Urothelium cell line (cell line): ENCODE measurements at places on chromosomes 12 and 14.

DNA sequence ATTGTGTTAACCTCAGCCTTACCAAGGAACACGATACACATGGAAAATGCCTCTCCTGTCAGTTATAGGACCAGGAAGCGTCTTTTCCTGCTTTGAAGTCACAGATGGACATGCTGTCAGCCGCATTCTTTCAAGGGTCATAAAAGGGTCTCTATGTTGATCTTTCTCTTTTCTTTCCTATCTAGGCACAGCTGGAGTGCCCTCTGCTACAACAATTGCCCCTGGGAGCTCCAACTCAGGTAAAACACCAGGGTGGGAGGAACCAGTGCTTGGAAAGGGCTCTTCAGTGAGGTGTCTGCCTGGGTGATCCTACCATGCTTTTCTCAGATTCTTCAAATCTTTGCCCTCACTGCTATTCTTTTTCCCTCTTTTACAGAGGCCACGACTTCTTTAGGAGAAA, 157.4 kb upstream of the CNTN1 start:
- no peak for DNase-seq

- DNase-seq, result peak; percentile 78
Observed at GRCh38 chr12:111034083-111034885, 113.9 kb upstream of the MYL2 start.

GRCh38 chr12:131491916-131492490, 218.9 kb upstream of the SFSWAP start:
- no peak for DNase-seq

- no peak for DNase-seq
Observed at GRCh38 chr14:101173698-101174521, 270.4 kb upstream of the RTL1 start.

- DNase-seq, result peak; percentile 41
Observed at GRCh38 chr12:51326698-51327439, 2.9 kb upstream of the BIN2 start.

DNA sequence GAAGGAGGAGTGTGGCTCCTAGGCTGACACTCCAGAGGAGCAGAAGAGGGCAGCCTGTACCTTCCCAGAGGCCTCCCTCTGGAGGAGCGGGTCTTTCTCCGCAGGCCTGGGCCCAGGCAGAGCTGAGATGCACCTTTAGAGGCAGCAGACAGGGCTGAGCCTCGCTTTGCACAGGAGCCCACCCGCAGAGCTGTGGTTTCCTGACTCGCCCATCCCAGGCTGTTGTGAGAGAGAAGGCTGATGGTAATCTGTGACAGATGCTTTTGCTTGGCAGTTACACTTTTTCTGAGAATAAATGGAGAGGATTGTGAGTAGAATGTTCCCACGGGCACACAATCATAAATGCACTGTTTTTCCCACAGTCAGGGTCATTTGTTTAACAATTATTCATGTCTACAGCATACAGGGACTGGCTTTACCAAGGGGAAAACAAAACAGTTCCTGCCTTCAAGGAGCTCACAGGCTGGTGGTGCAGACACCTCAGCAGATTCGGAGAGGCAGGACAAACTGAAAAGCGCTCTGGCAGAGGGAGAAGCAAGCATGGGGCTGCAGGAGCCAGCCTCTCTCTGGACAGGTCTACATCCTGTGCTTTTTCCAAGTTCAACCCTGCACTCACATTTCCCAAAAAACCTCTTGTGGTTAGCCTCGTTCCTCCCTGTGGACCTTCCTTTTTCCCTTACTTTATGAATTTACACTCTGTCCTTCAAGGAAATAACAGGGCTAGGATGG, 13.9 kb downstream of the EVL start:
- no peak for DNase-seq

GRCh38 chr12:65854629-65855028, 30.3 kb downstream of the HMGA2 start:
- no peak for DNase-seq

DNA sequence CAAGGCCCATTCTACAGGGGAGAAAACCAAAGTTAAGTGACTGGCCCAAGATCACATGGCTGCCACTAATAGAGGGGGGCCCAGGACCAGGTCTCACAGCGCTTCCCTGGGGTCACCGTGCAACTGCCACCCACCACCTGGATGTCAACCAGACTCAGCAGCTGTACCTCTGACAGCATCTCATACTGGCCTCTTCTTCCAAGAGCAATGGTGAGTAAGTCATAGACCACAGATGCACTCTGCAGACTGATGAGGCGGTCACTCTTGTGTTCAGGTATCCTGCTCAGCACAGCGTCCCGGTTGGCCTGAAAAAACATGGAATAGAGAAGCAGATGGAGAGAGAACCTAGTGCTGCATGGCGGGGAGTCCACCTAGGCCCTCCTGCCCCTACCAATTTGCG, 139.9 kb downstream of the TTC7B start:
- no peak for DNase-seq

DNA sequence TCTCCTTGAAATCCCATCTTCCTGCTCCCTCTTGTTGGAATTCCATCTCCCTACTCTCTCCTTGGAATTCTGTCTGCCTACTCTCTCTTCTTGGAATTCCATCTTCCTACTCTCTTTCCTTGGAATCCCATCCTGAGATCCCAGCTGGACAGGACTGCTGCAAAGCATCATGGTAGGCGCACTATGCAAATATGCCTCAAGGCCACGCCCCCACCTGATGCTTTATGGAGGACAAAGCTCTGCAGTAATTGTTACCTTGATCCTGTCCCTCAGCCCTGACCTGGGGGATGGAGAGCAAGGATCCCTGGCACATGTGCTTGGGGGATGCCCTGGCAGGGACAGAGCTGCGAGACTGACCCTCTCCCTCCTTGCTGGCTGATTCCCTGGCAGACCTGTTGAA, 185.6 kb downstream of the TBX5 start:
- no peak for DNase-seq

DNA sequence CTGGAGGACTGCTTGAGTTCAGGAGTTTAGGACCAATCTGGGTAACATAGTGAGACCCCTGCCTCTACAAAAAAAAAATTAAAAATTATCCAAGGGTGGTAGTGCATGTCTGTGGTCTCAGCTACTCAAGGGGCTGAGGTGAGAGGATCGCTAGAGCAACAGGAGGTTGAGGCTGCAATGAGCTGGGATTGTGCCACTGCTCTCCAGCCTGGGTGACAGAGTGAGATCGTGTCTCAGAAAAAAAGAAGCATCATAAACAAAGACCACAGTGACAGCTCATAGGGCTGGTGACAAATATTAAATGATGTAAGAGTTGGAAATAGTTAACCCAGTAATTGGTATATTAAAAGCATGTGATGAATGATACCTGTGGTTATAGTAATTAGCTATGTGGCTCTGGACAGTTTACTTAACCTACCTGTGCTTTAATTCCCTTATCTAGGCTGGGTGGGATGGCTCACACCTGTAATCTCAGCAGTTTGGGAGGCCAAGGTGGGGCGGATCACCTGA, 68.0 kb downstream of the GSC start:
- no peak for DNase-seq

DNA sequence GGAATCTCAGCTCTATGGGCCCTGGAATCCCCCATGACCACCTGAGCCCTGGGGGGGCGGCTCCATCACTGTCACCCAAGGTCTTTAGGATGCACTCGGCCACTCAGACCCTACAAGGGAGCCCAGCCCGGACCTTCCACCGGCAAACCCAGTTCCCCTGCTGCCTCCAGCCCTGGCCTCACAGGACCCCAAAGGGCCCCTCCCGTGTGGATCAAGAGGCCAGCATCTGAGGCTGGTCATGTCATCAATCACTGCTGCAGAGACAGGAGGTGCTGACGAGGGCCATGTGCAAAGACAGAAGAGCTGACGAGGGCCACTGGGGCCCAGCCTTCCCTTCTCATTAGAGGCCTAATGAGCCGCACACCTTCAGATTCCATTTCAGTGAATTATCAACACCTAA, 39.0 kb upstream of the SFSWAP start:
- no peak for DNase-seq

GRCh38 chr12:30953257-30953656, 26.7 kb downstream of the TSPAN11 start:
- no peak for DNase-seq

GRCh38 chr14:100292776-100293461, 13.3 kb downstream of the SLC25A29 start:
- no peak for DNase-seq

DNA sequence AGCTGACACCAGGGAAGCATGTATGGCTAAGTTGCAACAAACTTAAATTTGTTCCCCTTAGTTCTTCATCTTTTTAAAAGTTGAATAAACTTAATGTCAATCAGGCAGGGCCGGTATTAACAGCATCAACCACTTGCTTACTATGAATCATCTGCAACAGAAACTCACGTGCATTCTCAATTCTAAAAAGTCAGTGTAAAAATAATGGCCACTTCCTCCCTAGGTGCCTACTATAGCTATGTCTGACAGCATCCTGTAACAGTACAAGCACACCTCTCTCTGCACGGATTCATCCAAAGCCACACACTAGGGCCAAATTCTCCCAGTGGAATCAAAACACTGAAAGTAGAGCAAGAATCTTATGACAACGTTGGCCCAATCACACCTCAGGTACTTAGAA, 48.6 kb downstream of the PPP1R36 start:
- DNase-seq, result no peak

GRCh38 chr14:104343690-104344640, 205.6 kb downstream of the KIF26A start:
- no peak for DNase-seq

- no peak for DNase-seq
Observed at GRCh38 chr12:10101042-10101579, 2.3 kb upstream of the CLEC1A start.

- DNase-seq, result no peak
Observed at GRCh38 chr14:92969430-92969829, 46.5 kb downstream of the CHGA start.

DNA sequence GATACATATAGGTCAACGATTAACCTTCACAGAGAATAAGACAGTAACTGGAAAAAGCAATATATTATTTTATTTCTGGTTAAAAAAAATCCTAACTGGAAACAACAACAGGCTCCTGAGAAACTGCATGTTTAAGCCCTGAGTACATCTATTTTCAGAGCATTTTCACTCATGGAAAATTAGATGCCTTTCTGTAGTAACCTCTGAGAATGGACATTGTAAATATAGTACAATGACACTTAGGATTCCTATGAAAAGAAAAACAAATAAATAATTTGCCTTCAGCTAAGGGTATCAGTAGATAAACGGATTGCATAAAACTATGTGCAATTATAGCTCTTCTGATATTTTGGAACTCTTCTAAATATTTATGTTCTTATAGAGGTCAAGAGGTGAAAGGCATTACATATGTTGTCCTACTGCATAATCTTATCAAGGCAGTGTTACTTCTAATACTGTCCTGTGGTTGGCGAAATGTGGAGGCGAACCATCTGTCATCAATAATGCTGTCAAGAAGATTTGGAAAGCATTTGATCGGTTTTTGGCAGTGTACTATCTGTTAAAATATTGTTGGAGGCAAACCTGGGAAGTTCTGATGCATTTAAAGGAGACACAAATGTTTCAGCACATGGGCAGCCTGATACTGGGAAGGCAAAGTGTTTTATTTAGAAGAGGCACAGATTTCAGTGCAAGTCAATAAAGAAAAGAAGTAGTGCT, 381.8 kb downstream of the BTG1 start:
- DNase-seq, result no peak

GRCh38 chr14:72352012-72352411, 419.8 kb downstream of the RGS6 start:
- DNase-seq, result no peak
